Activated CD4-positive, alpha-beta T cell treated with anti-CD3 and anti-CD28 coated beads, Interleukin-2, amount 50 U/mL, for 48 hours (primary cell): ENCODE measurements at places on chromosomes 1 and 21.

DNA sequence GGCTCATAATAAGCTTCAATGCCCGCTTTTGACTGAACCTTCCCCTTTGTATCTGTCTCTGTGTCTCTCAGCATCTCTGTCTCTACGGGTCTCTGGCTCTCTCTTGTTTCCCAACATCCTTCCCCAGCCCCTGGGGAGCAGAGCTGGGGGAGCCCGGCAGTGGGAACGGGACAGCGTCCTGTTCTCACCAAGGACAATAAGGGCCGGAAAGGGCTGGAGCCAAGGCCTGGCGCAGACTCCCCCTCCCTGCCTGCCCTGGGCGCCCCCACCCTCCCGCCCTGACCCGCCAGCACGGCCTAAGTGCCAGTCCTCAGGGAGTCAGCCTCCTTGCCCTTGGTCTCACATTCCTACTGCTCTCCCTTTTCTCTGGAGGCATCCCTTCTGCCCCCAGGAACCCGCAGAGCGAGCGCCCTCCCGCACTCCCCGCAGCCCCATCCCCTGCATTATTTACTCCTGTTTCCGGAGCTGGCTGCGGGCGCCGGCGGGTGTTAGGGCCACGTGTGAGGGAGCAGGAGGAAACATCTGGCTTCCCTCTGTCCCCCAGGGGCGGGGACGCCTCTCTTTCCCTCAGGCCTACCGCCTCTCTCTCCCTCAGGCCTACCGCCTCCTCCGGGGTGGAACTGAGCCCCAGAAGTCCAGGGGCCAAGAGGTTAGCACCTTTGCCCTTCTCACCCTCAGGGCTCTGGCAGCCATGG, 6.5 kb downstream of the KRTCAP2 start:
- no peak for DNase-seq

DNA sequence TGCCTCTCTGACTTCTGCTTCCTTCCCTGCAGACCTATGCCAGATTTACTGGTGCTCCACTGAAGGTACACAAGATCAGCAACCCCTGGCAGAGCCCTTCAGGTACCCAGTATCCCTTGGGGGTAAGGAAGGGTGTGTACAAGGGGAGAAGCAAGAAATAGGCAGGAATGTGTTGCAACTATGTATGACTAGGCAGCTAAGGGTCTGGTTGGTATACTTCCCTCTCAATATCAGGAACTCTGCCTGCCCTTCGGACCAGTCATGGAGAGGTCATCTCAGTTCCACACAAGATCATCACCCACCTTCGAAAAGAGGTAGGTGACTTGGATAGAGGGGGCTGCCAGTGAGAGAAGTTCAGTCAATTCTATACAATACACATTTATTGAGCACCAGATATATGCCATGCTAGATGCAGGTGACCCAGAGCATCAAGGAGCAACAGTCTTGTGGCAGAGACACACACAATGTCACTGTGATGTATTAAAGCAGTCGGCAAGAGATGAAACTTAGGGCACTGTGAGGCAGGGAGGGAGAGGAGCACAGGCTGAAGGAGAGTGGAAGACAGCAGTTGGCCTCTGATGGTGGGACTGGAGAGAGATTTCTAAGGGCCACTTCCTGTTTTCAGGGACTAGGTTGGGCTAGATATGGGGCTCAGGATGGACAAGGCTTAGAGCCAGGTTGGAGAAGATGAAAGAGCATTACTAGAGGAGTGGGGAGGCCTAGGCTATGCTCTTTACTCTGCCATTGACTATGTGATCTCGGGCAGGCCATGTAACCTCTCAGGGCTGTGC, 2.0 kb downstream of the MTX1 start:
- no peak for DNase-seq

DNA sequence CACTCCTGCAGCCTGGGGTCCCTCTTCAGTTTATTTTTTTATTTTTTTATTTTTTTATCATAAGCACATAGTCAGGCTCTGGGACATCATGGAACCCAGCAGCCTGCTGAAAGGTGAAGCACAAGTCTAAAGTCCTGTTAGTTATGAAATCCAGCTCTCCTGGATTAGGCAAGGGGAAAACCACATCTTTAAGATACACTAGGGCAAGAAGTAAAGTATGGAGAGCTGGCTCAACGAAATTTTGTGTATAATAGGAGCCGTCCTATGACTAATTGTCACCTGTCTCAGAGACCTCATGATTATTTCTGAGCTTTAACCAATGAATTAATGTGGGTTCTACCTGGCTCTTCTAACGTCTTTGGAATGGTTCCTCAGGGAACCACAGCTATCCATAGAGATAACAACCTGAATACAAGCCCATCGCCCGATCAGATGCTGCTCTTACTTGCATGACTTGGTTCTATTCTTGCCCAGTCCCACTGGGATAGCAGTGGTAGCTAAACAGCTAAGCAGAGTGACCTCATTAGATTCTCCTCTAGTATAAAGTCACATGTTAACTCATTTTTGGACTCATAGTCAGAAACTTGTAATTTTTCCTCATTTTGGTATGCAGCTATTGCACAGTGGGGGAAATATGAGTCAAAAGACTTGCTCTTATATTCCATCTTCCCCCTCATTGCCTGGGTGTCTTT, 122.7 kb downstream of the LMO4 start:
- DNase-seq, result no peak

DNA sequence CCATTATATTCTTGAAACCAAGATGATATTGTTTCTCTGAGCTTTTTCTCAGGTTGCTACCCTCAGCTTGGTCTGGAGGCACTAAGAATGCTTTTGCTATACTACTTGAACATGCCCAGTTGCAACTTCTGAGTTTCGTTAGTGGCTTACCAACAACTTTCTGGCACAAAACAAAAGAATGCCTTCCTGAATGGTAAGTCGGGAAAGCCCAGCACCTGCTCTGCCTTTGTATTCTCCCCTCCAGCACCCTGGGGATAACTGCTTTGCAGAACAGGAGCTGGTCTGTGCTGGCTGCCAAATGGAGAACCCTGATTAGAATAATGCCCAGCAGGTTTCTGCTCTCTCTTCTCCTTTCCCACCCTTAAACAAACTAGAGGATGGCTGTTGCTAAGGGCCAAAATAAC, 149.3 kb downstream of the TGFB2 start:
- no peak for DNase-seq

DNA sequence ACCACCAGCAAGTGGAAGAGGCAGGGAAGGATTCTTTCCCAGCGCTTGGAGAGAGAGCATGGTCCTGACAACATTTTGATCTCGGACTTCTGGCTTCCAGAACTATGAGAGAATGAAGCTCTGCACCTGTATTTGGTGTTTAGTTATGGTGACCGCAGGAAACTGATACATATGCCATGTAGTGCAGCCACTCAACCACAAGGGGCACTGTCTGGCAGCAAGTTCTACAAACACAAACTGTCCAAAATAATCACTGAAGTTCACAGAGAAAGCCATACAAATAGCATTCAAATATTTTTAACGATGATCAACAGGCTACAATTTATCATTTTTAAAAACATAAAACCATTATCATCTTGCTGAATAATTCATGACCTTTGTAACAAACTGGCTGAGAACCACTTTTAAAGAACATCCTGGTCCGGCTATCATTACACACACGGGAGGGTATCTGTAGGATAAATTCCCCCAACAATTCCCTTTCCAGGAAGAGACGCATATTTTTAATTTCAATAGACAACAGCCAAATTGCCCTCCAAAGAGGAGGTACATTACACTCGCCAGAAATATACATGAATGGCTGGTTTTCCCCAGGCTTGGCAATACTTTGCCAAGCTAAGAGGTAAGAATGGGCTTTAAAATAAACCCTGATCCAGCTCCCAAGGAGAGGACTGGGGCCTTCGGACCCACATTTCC, 9.2 kb upstream of the CBR3 start:
- DNase-seq, result peak; percentile 68

- DNase-seq, result peak; percentile 91
These were observed 37.4 kb downstream of the RASSF5 start for GRCh38 chr1:206544562-206545257.

DNA sequence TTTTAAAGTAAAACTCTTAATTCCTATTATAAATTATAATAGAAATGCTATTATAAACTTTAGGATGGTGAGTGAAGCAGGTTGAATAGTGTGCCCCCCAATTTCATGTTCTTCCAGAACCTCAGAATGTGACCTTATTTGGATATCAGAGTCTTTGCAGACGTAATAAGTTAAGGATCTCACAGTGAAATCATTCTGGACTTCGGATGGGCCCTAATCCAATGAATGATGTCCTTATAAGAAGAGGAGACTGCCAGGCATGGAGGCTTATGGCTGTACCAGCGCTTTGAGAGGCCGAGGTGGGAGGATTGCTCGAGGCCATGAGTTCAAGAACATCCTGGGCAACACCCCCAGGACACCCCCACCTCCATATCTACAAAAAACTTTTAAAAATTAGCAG, 9.4 kb upstream of the MT1HL1 start:
- no peak for DNase-seq

GRCh38 chr1:225670356-225670755, 17.4 kb upstream of the ENAH start:
- no peak for DNase-seq

GRCh38 chr1:156703741-156704140, 1.6 kb downstream of the CRABP2 start:
- DNase-seq, result no peak

DNA sequence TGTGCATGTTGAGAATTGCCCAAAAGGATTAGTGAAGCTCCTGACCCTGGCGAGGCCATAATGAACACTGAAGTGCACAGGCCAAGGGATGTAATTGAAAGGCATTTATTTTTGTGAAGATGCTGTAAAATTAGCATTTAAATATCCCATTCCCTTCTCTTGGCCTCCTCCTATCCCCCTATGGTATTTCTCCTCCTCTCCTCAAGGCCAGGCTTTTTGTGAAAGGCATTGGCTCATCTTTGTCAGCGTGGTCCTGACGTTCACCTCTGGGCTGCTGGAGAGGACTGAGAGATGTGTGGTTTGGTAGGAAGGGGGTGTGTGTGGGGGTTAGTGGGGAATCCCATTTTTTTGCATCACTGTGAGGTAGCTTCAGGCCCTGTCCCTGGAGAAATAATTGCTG, 81.5 kb upstream of the CD1D start:
- DNase-seq, result no peak

GRCh38 chr1:221541296-221541695, 200.6 kb downstream of the DUSP10 start:
- no peak for DNase-seq

- no peak for DNase-seq
These were observed 1.2 kb downstream of the SMIM1 start for GRCh38 chr1:3773572-3774275.

GRCh38 chr21:34715518-34715917, 46.7 kb downstream of the CLIC6 start:
- no peak for DNase-seq

GRCh38 chr1:201774224-201774982, 54.6 kb upstream of the IPO9 start:
- DNase-seq, result no peak

DNA sequence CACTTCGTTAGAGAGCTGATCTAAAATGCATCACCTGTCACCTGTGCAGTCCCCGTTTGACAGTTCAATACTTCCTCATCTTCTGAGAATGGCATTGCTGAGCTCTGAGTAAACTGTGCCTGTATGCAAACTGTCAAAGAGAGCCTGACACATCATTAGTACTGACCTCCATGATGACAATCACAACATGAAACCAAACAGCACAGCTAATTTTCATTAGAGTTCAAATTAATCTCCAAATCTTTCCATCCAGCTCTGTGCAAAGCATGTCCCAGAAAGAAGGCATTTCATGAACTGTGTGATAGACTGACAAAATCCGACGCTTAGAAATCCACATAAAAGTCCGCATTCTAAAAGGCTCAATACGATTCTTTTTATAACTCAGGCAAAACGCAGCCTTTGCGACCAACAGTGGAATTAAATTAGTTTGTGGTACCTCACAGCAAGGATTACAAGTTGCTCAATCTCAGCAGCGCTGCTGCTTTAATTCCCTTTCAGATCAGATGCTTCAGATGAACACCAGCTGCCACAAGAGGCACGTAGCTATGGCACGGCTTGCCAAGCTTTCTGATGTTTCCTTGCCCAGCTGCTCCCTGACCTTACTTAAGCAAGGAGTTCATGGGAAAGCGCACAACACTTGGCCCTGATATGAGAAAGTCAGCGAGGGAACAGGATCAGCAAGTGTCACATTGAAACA, 765.5 kb upstream of the PRMT6 start:
- DNase-seq, result no peak

DNA sequence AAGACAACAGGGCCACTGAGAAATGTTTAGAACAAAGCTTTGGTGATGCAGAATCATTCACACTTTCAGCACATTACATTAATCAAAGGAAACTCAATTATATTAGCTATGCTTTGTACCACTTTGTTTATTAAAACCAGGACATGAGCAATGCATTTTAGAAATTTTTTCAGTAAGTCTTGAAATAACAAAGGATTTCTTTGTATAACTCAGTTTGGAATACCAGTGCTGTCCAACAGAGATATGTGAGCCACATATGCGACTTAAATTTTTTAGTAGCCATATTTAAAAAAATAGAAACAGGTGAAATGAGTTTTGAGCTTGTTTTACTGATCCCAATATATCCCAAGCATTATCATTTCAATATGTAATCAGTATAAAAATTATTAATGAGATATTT, 18.8 kb upstream of the F3 start:
- DNase-seq, result no peak

- DNase-seq, result peak; percentile 71
These were observed 21.6 kb upstream of the C1orf159 start for GRCh38 chr1:1137256-1138045.

GRCh38 chr1:31308036-31308435, 11.2 kb downstream of the ZCCHC17 start:
- no peak for DNase-seq

DNA sequence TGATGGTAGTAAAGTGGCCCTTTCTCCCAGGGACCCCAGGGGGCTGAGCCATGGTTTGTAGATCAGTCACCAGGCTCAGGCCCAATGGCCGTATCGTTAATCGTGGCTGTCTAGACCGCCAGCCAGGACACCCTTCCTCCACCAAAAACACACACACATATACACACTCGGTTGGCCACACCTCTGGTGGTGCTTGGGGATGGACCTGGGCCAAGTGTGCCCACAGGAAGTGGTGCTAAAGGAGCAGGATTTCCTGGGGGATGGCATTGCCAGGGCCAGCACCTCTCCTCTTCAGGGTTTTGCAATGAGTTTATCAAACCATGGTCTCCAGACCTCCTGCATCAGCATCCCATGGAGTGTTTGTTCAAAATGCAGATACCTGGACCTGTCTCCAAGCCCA, 36.2 kb downstream of the CITED4 start:
- DNase-seq, result no peak

GRCh38 chr1:159972443-159973205, 18.6 kb upstream of the SLAMF9 start:
- DNase-seq, result no peak

DNA sequence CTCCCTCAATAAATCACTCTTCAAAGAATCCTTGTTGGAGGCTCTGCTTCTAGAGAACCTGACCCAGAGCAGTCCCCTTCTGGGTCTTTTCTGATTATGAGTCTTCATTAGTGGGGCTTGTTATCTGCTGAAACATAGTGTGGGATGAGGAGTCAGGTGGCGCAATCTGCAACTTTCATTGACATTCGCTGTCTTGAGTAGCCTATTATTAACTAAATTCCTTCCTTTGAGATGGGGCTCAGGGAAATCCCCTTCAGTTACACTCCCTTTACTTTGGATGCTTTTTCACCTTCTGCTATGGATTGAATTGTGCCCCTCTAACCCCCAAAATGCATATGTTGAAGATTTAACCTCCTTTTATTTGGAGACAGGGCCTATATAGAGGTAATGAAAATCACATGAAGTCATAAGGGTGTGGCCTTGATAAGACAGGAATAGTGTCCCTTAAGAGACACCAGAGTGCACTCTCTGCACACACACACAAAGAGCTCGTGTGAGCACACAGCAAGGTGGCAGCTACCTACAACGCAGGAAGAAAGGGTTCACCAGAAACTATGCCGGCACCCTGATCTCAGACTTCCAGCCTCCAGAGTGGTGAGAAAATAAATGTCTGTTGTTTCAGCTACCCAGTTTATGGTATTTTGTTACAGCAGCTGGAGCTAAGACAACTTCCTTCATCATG, 19.5 kb downstream of the DIO1 start:
- DNase-seq, result no peak
